Activated CD8-positive, alpha-beta memory T cell treated with anti-CD3 and anti-CD28 coated beads, Interleukin-2, amount 10 ng/mL, durations not matched to agents 7 days and 5 days (primary cell): ENCODE measurements at places on chromosomes 3 and 15.
A peak's percentile ranks its signal among the peaks of the same experiment; 100 is the strongest.

DNA sequence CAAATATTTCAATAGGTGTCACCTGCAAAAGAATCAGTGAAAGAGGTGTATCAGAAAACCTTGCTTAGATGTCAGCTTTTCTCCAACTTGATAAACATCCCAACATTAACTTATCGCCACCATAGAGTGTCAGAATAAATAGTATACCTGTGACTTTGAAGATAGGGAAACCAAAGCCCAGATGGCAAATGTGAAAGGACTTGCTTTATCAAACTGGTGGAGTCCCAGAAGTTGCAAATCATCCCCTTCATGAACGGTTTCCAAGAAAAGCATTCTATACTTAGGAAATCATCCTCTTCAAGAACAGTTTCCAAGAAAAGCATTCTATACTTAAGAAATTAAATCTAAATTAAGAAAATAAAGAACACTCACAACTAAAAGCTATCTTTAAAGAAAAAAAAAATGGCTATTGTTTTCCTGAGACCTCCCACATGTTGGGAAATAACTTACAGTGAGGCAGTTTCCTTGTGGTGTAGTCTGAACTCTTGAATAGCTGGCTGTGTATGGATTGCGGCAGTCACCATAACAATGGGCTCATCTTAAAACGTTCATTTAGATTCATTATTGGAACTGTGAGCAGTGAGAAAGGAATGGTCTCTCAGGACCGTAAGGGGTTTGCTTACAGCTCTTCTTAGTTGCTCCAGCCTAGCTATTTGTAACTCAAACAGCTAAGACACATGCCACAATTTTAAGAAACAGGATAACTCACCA is 56.5 kb downstream of the GHSR start:
- H3K27me3 ChIP-seq = no peaks in the 10 kb centered on the region
- H3K36me3 ChIP-seq = peaks cover 4% of the 10 kb centered on the region
- H3K4me3 ChIP-seq = no peak overlapping the region
- no peak for DNase-seq
- no peak overlapping the region for H3K27ac ChIP-seq

GRCh38 chr15:80950291-80951078 is 39.1 kb downstream of the MESD start:
- peaks cover 21% of the 10 kb centered on the region for H3K36me3 ChIP-seq
- H3K27ac ChIP-seq = no peak overlapping the region
- H3K4me1 ChIP-seq = peaks cover 2% of the 10 kb centered on the region
- H3K4me3 ChIP-seq = no peak overlapping the region
- H3K27me3 ChIP-seq = no peaks in the 10 kb centered on the region

DNA sequence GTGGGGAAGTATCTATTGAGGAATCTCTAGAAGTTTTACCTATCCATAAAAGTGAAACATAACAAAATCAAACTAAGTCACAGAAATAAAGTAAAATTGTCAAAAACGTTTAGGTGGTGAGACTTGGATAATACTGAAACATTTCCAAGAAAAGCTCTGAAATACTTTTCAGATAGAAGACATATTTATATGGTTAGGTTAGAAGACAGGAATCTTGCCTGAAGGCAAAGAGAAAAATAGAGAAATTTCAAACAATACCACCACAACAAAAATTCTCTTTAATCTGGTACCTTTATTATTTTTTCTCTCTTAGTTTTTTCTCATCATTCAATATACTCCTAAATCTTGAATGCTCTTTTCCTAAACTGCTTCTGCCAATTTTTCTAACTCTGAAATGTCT is 222.7 kb upstream of the PLSCR5 start:
- no peaks in the 10 kb centered on the region for H3K36me3 ChIP-seq
- H3K4me3 ChIP-seq = no peak overlapping the region
- no peak overlapping the region for H3K27ac ChIP-seq
- no peaks in the 10 kb centered on the region for H3K4me1 ChIP-seq
- DNase-seq = no peak

DNA sequence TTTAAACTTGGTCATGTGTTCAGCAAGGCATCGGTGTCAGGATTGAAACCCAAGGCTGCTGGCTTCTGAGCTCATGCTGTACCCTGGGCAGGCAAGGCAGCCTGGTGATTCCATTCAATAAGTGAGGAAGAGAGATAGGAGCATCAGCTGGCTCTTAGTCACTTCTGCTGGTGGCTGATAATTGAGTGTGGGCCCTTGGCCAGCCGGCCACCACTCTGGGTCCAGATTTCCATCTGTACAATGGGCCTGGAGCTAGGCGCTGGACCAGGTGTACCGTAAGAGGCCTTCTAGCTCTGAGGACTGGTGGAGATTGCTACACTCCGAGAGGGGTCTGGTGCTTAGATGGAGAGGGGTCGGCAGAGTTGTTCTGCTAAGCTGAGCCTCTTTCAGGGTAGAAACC is 4.3 kb downstream of the CD276 start:
- H3K4me1 ChIP-seq = peaks cover 5% of the 10 kb centered on the region
- H3K27me3 ChIP-seq = peaks cover 62% of the 10 kb centered on the region
- no peak for DNase-seq

DNA sequence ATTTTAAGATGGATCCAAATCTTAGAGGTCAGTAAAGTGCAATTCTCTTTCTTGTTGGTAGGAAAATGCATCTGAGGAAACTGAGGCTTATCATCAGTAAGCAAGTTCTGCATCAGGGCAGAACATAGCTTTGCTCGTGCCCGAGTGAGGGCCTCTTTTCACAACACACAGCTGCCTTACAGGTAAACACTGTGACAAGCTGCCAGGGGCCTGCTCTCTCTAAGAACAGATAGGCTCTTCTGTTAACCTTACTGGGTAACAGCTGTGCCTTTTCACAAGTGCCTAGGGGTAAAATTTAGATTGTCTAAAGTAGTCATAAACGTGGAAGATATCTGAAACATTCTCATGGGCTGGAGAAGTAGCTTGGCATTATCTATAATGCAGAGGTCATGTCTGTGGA is 118.1 kb downstream of the C3orf38 start:
- H3K4me3 ChIP-seq = no peak overlapping the region
- DNase-seq = no peak
- no peak overlapping the region for H3K27ac ChIP-seq
- no peaks in the 10 kb centered on the region for H3K4me1 ChIP-seq
- no peaks in the 10 kb centered on the region for H3K36me3 ChIP-seq
- no peaks in the 10 kb centered on the region for H3K27me3 ChIP-seq

DNA sequence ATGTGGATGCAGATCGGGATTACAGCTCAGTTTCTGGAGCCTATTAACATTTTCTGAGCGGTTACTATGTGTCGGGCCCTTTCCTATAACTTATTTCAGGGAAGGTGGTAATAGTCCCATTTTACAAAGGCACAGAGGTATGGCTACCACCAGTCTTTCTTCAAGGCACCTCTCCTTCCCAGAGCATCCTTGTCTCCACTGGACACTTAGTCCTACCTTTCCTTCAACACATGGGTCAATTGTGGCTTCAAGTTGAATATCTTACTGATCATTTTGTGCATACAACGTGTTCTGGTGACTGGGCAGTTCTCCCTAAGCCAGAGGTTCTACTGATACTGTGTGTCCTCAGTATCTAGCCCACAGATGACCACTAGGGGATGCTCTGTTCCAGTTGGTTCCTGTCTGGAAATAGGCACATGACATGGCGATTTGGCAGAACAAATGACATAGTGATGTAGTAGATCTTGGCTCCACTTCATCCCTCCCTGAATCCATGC is 60.7 kb upstream of the CMTM8 start:
- H3K27ac ChIP-seq = no peak overlapping the region
- peak overlapping the region; percentile 13 for H3K4me3 ChIP-seq
- peaks cover 11% of the 10 kb centered on the region for H3K4me1 ChIP-seq

- H3K27ac ChIP-seq = no peak overlapping the region
- H3K27me3 ChIP-seq = no peaks in the 10 kb centered on the region
- no peaks in the 10 kb centered on the region for H3K4me1 ChIP-seq
- no peaks in the 10 kb centered on the region for H3K36me3 ChIP-seq
These were observed 15.1 kb downstream of the GMNC start for GRCh38 chr3:190847436-190847835.

DNA sequence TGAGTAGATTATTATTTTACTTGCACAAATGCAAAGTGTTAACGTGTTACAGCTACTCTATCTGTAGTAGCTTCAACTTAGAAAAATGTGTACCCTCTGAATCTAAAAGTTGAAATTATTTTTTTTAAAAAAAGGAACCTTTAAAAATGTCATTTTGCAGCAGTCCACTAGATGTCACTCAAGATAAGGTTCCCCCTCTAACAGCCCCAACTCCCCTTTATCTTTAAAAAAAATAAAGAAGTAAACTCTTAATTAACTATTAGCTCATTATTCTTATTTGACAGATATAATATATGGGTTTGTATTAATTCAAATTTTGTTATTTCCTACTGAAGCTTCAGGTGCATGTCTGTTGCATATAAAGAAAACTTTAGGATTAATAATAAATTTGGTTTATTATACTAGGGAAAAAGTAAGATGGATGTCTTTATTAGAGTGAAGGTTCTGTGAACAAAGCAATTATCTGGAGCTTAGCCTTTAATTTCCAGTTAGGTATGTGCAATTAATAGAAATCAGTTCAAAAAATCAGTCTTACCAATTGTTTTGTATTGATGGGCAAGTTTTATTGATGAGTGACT is 288.5 kb downstream of the VGLL3 start:
- no peak overlapping the region for H3K4me3 ChIP-seq
- no peaks in the 10 kb centered on the region for H3K27me3 ChIP-seq
- no peak for DNase-seq
- H3K36me3 ChIP-seq = no peaks in the 10 kb centered on the region
- H3K4me1 ChIP-seq = no peaks in the 10 kb centered on the region

DNA sequence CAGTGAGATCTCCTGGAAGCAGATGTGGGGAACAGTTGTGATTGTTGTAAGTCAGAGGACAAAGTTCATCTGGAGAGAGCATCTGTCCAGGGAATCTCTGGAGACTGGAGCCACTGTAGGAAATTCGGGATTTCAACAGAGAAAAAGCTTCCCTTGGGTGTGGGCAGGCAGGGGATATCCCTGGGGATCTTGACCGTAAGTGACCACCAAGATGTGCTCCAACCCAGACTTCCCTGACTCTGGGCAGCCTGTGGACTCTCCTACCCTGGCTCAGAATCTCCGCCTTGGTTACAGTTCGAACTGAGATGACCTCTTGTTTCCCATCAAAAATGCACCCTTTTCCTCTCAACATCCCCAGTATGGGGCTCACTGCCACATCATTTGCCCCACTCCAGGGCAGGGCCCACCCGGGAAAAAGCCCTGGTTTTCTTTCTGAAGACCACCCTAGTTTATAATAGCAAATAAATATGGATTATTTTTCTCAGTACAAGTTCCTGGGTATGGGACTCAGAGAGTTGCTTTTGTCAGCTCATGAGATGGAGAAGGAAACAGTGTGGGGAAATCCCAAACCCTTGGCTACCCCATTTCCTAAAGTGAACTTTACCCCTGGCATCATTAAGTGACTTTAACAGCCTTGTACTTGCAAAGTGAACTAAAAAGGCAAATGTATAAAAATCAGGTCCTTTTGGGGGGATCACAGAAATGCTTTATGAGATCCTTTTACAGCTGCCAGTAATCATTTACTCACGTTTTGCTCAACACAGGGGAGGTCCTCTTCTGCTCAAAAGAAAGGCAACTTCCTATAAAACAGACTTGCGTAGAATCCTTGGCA is 89.9 kb downstream of the CCNL1 start:
- no peaks in the 10 kb centered on the region for H3K36me3 ChIP-seq
- H3K4me1 ChIP-seq = peaks cover 23% of the 10 kb centered on the region
- DNase-seq = peak; percentile 8
- no peak overlapping the region for H3K4me3 ChIP-seq
- no peak overlapping the region for H3K27ac ChIP-seq
- no peaks in the 10 kb centered on the region for H3K27me3 ChIP-seq

- peaks cover 52% of the 10 kb centered on the region for H3K4me1 ChIP-seq
- no peaks in the 10 kb centered on the region for H3K27me3 ChIP-seq
- peaks cover 9% of the 10 kb centered on the region for H3K36me3 ChIP-seq
- H3K4me3 ChIP-seq = no peak overlapping the region
- H3K27ac ChIP-seq = peak overlapping the region; percentile 44
These were observed 37.0 kb downstream of the ZNF710 start for GRCh38 chr15:90037961-90038631.

DNA sequence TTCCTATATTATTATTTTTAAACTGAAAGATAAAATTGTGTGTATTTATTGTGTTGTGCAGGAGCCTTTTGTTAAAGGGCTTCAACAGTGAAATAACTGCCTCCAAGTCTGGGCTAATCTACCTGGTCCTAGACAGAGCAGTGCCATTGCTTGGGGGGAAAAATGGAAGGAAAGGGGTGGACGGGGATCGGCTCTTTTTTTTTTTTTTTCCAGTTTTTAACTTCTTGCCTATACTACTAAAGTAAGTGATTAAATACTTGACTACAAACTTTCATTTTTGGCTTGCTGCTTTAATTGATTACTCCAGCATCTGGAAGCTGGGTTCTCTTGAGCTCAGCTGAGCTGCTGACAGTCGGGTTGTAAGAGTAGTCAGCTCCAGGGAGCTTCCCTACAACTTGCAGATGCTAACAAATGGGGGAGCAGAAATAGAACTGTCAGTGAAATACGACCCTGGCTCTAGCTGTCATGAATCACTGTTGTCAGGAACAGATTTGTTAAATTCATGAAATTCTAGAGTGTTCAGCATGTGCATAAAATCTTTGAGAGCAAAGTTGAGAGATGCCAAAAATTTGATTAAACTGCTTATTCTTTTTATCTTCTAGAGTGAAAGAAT is 276.7 kb downstream of the ROBO1 start:
- no peaks in the 10 kb centered on the region for H3K27me3 ChIP-seq
- DNase-seq = no peak
- no peak overlapping the region for H3K27ac ChIP-seq
- H3K4me1 ChIP-seq = no peaks in the 10 kb centered on the region
- no peak overlapping the region for H3K4me3 ChIP-seq
- H3K36me3 ChIP-seq = no peaks in the 10 kb centered on the region

- no peaks in the 10 kb centered on the region for H3K4me1 ChIP-seq
- H3K4me3 ChIP-seq = no peak overlapping the region
- no peaks in the 10 kb centered on the region for H3K36me3 ChIP-seq
- DNase-seq = no peak
- no peak overlapping the region for H3K27ac ChIP-seq
These were observed 223.4 kb downstream of the TLE3 start for GRCh38 chr15:69874321-69874720.

- peak overlapping the region; percentile 65 for H3K27ac ChIP-seq
- no peak overlapping the region for H3K4me3 ChIP-seq
- H3K36me3 ChIP-seq = peaks cover 4% of the 10 kb centered on the region
- peaks cover 11% of the 10 kb centered on the region for H3K4me1 ChIP-seq
- no peaks in the 10 kb centered on the region for H3K27me3 ChIP-seq
These were observed 24.7 kb downstream of the MYO5A start for GRCh38 chr15:52503788-52504496.

- peak; percentile 75 for DNase-seq
- peak overlapping the region; percentile 97 for H3K27ac ChIP-seq
- peak overlapping the region; percentile 93 for H3K4me3 ChIP-seq
- no peaks in the 10 kb centered on the region for H3K27me3 ChIP-seq
- peaks cover 63% of the 10 kb centered on the region for H3K4me1 ChIP-seq
These were observed 557 bp downstream of the DENND4A start for GRCh38 chr15:65791335-65792137.

- peaks cover 74% of the 10 kb centered on the region for H3K27me3 ChIP-seq
- no peak overlapping the region for H3K4me3 ChIP-seq
- no peak overlapping the region for H3K27ac ChIP-seq
- H3K36me3 ChIP-seq = no peaks in the 10 kb centered on the region
- H3K4me1 ChIP-seq = peaks cover 1% of the 10 kb centered on the region
These were observed 3.0 kb downstream of the DUOXA1 start for GRCh38 chr15:45126535-45127158.

- no peak for DNase-seq
- no peaks in the 10 kb centered on the region for H3K36me3 ChIP-seq
- H3K27ac ChIP-seq = no peak overlapping the region
These were observed 96.7 kb upstream of the PLXNA1 start for GRCh38 chr3:126886217-126886616.
